ENCODE measurements at places on chromosomes 1 and 21.

GRCh38 chr1:186283374-186283773 lies 91.7 kb downstream of the TPR start:
- DNase-seq = no peak

DNA sequence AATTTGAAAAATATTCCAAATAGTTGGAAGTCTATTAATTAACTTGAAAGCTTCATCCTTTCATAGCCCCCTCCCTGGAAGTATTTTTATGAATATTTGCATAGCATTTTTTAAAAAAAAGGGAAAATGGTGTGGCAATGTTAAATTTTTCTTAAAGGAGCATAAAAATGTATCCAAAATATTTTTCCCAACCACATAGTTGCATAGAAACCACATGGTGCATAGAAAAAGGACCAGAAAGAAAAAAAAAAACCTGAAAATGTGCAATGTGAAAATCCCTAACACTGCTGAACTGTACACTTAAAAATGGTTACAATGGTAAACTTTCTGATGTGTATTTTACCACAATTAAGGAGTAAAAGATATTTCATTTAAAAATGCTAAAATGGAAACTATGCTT lies 8.0 kb downstream of the C1orf167 start:
- peak; percentile 16 for DNase-seq

- DNase-seq = no peak
Measured at GRCh38 chr1:84476225-84476624, 2.8 kb upstream of the RPF1 start.

DNA sequence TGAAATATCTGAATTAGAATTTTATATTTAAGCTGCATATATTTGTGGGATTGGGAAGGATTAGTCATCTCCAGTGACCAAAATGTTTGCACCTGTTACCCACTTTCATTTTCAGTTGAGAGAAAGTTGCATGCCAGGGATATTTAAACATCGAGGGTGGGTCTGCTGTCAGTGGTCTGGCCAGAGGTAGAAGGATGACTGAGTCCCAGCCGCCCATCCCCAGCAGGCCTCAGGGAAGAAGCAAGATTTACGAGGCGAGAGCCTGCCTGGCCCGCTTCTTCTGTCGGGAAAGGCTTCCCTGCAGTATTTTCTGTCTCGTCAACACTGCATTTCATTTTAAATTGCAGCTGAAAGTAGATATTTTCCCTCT lies 1.4 kb upstream of the MAN1C1 start:
- no peak for DNase-seq

DNA sequence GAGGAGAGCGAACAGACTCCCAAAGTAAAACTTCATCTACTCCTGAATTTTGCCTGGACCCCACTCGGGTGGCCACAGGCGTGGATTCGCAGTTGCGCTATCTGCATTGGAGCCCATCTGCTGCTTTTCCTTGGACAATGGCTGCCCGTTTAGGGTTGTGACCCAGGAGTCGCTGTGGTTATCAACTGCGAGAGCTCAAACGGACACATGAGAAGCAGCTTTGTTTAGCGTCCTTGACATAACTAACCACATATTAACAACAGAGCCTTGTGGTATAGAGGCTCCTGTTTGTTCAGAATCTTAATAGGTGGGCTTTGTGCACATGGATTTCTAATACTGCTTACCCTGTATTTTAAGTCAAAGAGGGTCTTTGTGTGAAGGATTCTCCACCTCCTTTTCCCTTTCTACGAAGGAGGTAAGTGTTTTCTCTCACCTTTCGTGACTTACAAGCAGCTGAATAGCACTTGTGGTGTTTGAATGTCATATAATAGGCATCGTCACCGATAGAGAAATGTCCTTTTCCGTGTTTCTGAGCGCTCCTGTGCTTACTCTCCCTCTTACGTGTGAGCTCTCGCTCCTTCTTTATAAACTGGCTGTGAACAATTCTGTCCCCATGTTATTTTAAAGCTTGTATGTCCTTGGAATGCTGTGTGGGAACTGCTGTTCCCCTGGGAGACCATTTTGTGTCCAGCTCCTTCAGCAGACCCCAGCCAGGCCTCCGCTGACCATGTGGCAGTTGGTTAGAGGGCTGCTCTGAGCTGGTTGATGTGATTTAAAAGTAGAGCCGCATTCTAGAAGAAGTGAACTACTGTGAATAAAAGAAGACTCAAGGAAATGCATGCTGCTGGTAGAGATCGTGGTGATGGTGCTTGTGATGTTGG lies 441.4 kb downstream of the RPS6KC1 start:
- no peak for DNase-seq

DNA sequence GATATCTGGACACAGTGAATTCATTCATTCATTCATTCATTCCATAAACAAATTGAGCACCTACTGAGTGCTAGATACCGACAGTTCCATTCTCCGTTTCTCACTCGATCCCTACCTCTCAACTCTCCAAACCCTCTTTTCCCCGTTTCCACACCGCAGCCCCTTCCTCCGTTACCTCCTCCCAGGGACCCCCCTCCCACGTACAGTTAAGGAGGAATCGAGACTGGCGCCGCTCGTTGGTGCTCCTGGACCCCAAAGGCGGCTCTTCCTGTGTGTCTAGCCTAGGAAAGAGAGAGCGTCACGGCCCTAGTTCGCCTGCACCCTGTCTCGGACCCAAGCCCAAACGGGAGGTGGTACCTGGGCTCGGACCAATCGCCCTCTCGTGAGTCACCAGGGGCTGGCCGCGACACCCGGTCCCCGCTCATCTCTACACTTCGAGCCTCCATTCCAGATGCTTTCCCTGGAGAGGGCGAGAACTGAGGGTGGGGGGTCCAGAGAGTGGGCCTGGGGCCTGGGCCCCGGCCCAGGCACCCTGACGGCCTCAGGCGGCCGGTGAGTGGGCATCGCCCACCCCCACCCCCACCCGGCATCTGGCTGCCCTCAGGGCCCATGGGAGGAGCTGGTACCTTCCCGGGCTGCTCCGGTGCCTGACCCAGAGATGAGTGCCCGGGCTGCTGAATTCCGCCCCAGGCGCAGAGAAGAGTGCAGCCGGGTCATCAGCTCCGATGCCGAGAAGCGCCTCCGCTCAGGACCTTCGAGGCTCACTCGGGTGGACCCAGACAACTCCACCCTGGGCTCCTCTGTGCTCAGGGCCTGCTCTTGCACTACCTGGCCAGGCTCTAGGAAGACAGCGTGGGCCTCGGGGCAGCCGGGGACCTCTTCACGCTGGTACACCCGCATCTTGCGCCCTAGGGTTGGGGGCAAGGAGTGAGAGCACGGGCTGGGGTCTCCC lies 4.9 kb downstream of the ARHGEF19 start:
- peak; percentile 22 for DNase-seq
